Temporal lobe (tissue), 4 donors: ENCODE measurements at places on chromosomes 3 and 15. TPM values are rescaled to one million over a fixed set of nuclear protein-coding genes. Genes with fewer than 3 reads are reported as not detected.

The PCOLCE2 gene
- 3.2 TPM for total RNA-seq

The SERPINI2 gene
- 0.74 TPM for total RNA-seq

The CLASP2 gene
- 953 TPM for total RNA-seq

The APOD gene
- 7.4 TPM for total RNA-seq

The SPTBN5 gene
- 0.25 TPM for total RNA-seq

The HYAL1 gene
- total RNA-seq = 0.49 TPM

The AP3B2 gene
- 45.7 TPM for total RNA-seq

The CHRD gene
- 8.6 TPM for total RNA-seq

The C3orf22 gene
- total RNA-seq = not detected

The LRRC2 gene
- total RNA-seq = 2.5 TPM

The VIPR1 gene
- total RNA-seq = under 0.01 TPM

The DPPA2 gene
- not detected for total RNA-seq

The TGM4 gene
- not detected for total RNA-seq

The PRSS50 gene
- 0.25 TPM for total RNA-seq

The PCNP gene
- total RNA-seq = 95.4 TPM

The GABRR3 gene
- under 0.01 TPM for total RNA-seq

The LYZL4 gene
- total RNA-seq = not detected

The LDHAL6B gene
- total RNA-seq = not detected

The CNTN3 gene
- total RNA-seq = 28.3 TPM

The RASSF1 gene
- total RNA-seq = 10.1 TPM

The AHSG gene
- total RNA-seq = not detected

The C3orf20 gene
- not detected for total RNA-seq

The SHC4 gene
- 5.4 TPM for total RNA-seq

The NR2E3 gene
- not detected for total RNA-seq

The BCL2A1 gene
- total RNA-seq = 0.49 TPM

The GNAT1 gene
- not detected for total RNA-seq

The LXN gene
- 3.2 TPM for total RNA-seq

The AGTR1 gene
- 0.49 TPM for total RNA-seq

The LTF gene
- total RNA-seq = 3.0 TPM

The TEX9 gene
- total RNA-seq = 20.4 TPM

The COL7A1 gene
- total RNA-seq = 1.7 TPM

The ANKRD34C gene
- under 0.01 TPM for total RNA-seq

The SMCO1 gene
- not detected for total RNA-seq

The LSAMP gene
- 97.1 TPM for total RNA-seq

The CRYGS gene
- 1.5 TPM for total RNA-seq

The NFKBIZ gene
- 1.5 TPM for total RNA-seq
